Stimulated activated memory B cell treated with anti-CD40 and anti-IgM and Interleukin-4, amounts not matched to agents 10 μg/mL and 1 μg/mL and 100 μg/mL, for 72 hours (primary cell): ENCODE measurements at places on chromosomes 1 and 21.

DNA sequence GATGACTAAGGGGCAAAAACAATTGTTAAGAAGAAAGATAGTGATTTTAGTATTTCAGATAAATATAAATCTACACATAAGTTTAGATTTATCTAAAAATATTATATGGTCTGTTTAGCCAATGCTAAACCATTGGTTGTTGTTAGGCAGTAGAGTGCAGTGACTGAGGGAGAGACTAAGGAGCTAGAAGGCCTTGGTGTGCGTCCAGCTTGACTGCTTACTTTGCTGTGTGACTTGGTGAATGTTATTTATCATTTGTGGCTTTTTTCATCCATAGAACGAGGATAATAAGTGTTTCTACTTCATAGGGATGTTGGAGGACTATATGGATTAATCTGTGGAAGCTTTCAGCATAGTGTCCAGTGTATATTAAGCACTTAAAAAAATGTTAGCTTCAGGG lies 264.7 kb upstream of the C1orf105 start:
- ATAC-seq = no peak

GRCh38 chr1:121444096-121444495 lies 259.3 kb downstream of the SRGAP2C start:
- no peak for ATAC-seq

DNA sequence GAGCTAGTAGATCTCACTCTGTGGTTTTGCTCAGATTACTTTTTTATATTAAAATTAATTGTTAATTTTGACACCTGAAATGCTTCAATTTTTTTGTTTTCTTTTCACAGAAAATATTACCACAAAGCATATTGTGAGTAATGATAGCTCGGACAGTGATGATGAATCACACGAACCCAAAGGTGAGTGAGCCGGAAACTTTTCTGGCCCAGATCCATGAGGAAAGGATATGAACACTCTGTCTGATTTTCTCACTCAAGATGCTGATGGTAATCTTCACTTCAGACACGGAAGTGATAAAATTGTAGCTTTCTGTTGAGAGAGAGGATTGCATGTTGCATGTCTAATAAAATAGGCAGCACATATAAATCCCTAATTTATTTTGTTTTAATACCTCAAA lies 121.8 kb downstream of the PLA2G4A start:
- ATAC-seq = no peak

DNA sequence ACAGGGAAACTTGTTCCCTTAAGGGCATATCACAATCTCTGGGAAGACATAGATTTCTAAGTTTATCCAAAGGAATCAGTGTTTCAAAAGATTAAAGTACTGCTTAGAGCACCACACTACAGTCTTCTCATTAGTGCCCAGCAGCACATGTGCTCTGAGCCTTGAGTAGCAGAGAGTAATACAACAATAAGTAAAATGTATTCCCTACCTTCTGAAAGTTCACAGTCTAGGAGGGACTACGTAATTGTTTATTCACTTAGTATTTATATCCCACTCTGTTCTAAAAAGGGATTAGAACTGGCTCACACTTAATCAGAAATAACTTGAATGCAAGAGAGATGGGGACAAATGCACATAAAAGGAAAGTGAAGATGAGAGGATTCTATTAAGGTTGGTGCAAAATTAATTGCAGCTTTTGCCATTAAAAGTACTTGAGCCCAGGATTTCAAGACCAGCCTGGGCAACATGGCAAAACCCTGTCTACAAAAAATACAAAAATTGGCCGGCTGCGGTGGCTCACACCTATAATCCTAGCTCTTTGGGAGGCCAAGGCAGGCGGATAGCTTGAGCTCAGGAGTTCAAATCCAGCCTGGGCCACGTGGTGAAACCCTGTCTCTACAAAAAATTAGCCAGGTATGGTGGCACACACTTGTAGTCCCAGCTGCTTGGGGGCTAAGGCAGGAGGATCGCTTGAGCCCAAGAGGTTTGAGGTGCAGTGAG lies 9.0 kb downstream of the SYNC start:
- ATAC-seq = no peak
